Retinal pigment epithelial cell (primary cell): ENCODE measurements at places on chromosomes 5 and 9.

DNA sequence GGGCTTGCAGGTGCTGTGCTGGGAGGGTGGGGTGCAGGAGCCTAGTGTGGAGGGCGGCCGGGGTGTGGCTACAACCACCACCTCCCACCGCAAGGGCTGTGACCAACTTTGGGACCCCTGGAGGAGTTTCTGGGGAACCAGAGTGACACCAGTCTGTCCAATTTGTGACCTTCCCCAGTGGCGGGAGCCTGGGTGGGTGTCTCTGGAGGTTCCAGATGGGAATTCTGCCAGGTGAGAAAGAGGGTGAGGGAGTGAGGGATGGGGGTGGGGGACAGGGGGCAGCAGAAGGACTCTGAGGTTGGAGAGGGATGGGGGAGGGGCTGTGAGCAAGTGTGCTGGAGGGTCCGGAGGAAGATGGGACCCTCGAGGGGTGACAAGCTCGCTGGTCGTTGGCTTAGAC lies 4.2 kb upstream of the CACNA1B start:
- DNase-seq, result no peak

GRCh38 chr5:170360709-170361108 lies 28.5 kb downstream of the KCNMB1 start:
- no peak for DNase-seq

DNA sequence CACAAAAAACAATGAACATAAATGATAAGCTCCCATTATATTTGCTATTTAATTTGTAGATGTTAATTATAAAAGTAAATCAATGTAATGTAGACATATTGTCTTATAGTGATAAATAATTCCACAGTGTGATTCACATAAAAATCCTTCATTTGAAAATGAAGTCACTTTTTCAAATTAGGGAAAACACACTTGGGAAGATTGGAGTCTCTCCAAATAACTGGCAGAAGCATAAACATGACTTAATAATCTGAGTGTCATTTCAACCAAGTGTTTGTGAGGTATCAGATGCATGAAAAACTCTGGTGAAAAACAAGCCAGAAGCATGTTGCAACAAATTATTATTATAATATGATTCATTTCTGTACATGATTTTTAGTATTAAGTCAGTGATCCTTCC lies 102.2 kb downstream of the CETN3 start:
- no peak for DNase-seq

DNA sequence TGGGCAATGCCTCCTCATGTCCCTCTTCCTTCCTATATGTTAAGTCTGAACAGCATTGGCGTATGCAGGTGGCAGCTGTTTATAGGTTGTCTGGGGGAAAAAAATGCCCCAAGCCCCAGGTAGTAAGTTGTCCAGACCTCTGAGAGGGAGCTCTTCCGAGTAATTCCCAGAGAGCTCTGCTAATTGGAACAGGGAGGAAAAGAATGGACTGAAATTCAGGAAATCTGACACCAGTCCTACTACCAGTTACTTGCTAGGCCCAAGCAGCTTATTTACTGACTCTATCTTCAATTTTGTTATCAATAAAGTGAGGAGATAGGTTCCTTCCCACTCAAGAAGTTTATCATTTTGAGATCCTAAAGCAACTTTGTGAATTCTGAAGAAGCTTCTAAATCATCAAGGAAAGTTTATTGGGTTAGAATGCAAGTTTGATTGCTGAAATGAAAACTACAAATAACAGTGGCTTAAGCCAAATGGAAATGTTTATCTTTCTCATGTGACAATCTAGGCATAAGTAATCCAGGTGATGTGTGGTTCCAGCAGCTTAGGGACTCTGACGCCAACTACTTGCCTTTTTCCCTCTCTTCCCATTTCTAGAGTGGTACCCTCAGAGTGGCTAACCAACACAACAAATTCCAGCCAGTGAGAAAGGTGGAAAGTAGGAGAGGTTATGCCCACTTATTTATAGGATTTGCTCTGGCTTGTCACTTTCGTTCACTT lies 5.6 kb downstream of the STK32A start:
- DNase-seq, result no peak

DNA sequence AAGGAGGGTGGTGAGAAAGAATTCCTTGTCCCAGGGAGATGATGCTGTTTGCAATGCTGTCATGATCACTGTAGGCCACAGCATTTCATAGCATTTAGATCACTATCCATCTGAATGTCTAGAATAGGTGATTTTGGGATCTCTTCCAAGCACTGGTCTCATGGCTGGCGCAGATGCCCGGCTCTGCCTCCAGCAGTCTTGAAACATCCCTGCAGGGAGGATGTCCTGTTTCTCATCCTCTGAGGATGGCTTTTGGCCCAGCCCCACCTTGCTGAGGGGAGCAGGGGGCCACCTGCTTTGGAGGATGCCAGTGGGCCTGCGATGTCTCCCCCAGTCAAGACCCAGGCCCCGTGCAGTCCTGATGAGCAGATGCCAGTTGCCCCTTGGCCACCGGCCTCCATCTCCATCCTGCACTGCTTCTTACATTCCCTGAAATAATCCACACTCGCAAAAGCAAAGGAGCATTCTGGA lies 63.5 kb upstream of the GARNL3 start:
- no peak for DNase-seq

DNA sequence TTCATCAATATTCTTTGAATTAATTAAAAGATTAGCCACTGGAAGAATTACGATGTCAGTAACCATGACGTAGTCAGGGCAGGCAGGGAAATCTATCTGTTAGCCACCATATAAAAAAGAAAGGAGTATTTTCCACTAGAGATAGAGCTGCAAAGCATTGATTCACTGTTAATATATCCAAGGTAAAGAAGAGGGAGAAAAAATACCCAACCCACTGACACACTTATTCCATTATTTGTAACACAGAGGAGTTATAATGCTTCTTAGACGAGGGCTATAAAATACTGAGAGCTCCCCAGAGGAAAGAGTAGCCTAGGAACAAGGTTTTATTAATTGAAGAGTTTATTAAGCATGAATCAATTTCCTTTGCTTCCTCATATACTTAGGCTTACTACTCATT lies 382.2 kb upstream of the CDH6 start:
- no peak for DNase-seq

DNA sequence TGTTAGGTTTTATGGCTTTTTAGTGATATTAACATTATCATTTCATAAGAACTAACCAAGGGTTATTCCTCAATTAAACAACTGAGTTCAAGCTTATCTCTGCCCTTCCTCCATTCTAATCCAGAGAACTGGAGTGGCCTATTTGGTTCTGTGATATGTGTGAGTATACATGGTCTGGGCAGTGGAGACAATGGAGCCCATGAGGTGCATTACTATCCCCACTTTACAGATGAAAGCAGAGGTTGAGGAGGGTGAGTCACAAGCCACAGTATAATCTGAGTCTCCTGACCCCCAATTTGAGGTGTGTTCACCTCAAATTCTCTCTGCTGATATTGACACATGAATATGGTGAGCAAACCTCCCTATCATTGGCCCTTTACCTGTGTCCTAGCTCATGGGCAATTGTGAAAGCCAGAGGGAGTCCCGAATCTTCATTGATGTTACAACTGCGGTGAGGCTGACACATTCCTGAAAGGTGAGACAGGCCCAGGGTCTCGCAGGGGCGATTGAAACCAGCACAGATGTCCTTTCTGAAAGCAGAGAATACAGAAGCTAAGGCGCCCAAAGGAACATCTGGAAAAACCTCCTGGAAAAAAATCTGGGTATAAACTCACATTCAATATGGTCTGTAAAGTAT lies 217.2 kb downstream of the TARS1 start:
- DNase-seq, result no peak

DNA sequence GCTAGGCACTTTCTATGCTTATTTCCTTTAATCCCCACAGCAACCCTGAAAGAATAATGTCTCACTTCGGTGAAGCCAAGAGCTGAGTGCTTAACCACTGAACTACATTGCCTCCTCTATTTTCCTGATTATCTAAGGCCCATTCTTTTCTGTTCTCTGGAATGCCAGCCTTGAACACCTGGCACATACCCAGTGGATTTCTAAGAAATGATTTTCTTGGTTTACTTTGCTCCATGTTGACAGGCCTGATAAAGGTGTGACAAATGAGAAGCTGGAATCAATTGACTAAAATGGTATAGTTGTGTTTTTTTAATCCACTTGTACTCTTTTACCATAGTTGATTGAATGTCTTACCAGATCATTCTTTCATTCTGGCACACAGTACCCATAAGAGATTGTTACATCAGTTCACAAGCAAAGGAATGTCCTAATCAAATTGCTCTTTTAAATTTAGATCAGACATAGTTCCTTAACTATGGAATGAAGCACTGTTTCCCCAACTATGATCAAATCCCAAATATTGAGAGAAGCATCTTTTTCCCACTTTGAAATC lies 9.0 kb upstream of the ENC1 start:
- no peak for DNase-seq

DNA sequence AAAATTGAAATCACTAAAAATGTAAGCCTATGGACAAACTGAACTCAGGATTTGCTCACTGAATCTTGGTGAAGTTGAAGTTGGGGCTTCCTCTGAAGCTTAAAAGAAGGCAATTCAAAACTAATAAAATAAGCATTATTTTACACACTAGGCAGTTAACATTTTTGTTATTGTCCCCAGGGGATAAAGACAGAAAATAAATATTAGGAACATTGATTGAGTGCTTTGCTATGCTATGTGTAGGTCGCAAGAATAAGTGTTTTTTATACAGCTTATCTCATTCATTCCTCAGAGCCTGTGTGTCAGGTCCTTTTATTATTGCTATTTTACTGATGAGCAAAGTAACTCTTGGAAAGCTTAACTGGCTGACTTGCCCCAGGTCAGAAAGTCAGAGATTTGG lies 82.2 kb downstream of the ZNF608 start:
- DNase-seq, result no peak

- no peak for DNase-seq
Observed at GRCh38 chr9:34227445-34227844, 48.6 kb downstream of the UBAP1 start.

DNA sequence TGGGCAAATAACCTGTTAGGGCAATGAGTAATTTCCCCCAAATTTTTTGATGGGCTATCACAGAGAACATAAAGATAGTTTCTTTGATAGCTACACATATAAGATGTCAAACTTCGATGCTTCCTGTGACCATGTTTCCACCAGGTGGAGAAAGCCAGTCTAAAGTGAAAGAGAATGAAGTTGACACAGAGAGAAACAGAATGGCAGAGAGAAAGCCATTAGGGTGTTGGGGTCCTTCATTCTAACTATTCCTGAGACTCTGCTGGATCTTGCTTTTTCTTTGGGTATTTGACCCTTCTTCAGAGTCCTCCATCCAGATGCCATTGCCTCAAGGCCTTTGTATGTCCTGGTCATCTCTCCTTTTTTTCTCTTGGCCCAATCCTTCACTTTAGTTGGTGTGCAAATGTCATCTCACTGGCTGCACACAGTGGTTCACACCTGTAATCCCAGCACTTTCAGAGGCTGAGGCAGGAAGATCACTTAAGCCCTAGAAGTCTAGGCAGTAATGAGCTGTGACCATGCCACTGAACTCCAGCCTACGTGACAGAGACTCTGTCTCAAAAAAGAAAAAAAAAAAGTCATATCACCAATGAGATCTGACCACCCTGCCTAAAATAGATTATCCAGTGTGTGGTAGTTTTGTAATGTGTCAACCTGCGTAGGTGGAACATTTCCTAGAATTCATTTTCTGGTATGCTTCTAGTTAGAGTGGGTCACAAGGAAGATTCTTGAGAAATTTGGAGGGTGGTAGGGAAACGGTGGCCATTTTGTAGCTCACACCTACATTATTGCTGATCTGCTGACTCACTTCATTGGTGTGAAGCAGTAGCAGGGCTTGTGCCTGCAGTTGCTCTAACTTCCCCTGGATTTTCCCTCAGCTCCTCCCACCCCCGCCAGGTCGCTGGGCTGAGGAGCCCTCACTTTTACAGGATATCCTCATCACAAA lies 20.8 kb upstream of the KIF2A start:
- DNase-seq, result no peak

- no peak for DNase-seq
Observed at GRCh38 chr5:522116-522515, 2.1 kb downstream of the SLC9A3 start.

DNA sequence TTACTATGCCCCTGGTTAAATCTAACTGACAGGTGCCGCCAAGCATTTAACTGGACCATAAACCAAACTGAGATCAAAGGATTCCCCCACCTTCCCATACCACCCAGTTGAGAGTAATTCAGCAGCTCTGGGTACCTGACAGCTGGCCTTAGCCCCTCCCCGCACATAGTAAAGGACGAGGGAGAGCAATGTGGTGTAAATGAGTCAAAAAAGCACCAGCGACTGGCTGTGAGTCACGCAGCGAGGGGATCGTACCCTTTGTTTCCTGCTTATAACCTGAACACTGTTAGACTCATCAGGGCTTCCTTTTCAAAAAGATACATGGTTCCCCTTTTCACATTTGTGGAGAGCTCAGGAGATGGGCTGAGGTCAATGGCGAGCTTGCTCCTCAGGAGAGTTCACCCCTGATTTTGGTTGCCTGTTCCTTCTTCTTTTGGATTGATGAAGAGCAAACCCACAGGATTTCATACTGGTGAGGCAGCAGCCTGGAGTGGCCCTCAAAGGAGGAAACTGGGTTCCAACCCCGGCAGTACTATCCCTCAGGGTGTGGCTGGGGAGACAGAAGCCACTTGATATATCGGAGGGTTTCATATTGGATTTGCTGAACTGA lies 71.5 kb downstream of the ANKRD33B start:
- DNase-seq, result no peak
